Stimulated activated effector memory CD8-positive, alpha-beta T cell treated with anti-CD3 and anti-CD28 coated beads, Interleukin-12 subunit alpha, Interleukin-12 subunit beta, amount 100 ng/mL, for 72 hours (primary cell): ENCODE measurements at places on chromosomes 5 and 9.

- no peak for DNase-seq
Observed at GRCh38 chr5:19125956-19126713, 861.9 kb downstream of the CDH18 start.

DNA sequence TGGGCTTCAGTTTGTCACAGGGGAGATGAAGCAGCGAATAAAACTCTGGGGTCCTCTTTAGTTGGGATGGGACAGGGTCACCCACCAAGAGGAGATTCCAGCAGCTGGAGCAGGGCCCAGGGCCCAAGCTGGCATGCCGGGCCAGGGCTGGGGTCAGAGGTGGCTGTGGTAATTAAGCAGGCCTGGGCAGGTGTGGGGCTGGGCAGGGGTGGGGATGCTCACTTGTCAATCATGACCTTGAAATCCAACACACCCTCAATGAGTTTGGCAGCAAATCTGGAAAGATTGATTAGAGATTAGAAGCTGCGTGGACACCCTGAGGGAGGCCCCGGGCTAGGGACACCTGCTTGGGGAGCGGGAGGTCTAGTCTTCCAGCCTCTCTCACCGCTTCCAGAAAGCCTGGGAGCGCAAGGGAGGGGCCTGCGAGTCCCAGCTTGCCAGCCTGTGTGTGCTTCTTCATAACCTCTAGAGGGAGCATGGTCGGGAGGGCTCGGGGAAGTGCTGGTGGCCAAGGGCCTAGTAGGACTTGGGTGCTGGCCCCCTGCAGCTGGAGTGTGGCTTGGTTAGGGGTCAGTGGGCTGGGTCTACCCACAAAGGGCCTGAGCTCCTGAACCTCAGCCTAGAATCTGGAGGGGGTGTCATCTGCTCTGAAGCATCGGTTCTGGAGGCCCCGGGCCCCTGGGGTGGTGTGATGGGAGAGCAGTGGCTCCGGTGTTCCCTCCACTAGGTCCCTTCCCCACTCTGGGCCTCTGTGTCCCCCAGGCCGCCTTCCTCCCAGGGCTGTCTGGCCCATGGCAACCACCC is 7.6 kb downstream of the CRAT start:
- DNase-seq, result no peak

DNA sequence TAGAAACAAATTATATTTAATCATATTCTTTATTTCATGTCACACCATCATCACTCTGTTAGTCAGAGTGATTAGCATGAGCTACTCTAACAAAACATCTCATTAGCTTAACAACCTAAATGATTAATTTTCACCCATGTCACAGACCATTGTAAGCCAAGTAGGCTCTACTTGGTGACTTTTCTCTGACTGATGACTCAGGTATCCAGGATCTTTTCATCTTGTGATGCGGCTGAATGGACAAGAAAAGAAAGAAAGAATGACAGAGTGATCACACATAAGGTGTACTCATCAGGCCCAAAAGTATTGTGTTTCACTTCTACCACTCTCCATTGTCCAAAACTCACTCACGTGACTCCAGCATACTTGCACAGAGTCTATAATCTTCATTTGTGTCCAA is 299.3 kb downstream of the ANXA1 start:
- no peak for DNase-seq

DNA sequence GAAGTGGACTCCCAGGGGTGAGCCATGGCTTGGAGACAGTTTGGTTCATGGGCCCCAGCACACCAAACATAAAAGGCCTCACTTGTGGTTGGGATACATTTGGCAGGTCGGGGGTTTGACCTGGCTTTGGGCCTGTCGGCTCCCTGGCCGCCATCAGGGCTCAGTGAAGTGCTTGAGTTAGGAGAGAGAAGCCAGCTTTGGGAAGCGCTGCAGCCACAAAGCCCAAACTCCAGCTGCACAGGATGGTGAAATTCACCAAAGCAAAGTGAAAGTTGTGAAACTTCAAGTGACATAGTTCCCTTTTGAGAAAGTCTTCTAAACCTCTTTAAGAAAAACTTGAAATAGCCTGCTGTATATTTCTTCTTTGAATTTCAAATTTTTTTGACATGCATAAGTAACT is 27.5 kb downstream of the SLC46A2 start:
- no peak for DNase-seq
